Hematopoietic multipotent progenitor cell treated with erythropoietin and hydrocortisone succinate and interleukin-3 and kit ligand, for 8 days (in vitro differentiated cells): ENCODE measurements at places on chromosomes 16 and 17.

GRCh38 chr17:39271546-39271945 lies 45.8 kb upstream of the STAC2 start:
- no peak for DNase-seq

- no peak for DNase-seq
Measured at GRCh38 chr16:76197900-76198299, 79.3 kb upstream of the CNTNAP4 start.

DNA sequence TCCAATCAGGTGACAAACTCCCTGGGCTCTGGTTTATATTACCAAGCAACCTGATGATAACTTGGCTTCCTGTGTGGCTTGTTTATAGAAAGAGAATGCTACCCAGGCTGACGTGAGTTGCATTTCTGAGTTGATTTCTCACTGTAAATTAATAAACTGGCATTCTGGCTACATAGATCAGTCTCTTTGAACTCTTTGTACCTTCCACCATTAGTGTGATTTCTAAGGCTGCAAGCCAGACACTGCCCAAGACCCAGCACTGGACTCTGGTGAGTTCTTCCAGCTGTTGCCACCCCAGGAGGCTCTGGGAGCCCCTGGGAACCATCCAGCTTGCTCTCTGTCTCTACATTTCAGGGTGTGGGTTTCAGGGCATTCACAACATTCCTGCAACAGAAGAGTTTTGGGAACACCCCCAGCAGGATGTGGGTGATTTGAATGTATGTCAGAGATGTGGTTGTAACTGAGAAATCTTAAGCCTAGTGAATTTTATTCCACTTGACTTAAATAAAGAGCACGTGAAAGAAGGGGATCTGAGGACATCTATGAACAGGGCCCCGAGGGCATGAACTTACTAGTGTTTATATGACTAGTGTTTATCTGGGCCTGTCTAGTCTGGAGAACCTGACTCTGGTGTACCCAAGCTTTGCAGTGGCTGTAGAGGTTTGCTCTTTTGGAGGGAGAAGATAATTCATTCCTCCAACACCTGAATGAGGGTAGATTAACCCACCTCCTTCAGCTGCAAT lies 30.3 kb upstream of the LRRC37A start:
- peak; percentile 21 for DNase-seq

DNA sequence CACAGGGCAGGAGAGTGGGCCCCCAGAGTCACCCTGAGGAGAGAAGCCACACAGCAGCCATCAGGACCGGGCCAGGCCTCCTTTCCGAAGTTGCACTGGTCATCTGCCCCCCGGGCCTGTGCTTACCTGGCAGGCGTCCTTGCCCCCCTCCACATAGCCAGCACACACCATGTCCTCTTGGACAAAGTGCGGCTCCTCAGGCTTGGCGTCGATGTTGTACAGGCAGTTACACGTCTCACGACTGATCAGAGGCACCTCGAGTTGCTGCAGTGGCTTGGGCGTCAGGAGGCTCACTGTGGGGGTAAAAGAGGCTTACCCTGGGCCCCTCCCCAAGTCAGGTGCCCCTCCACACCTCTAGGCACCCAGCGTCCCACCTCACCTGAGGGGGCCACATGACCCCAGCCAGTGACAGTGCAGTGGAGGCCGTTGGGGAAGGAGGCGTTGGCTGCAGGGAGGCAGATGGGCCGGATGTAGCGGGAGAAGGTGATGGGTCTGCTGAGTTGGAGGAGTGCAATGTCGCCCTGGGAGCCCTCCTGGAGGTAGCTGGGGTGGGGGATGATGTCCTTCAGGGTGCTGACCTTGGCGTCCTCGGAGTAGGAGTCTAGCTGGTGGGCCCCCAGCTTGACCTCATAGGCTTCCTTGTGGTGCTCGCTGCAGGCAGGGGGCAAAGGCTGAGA lies 3.1 kb downstream of the PRSS8 start:
- DNase-seq, result no peak

DNA sequence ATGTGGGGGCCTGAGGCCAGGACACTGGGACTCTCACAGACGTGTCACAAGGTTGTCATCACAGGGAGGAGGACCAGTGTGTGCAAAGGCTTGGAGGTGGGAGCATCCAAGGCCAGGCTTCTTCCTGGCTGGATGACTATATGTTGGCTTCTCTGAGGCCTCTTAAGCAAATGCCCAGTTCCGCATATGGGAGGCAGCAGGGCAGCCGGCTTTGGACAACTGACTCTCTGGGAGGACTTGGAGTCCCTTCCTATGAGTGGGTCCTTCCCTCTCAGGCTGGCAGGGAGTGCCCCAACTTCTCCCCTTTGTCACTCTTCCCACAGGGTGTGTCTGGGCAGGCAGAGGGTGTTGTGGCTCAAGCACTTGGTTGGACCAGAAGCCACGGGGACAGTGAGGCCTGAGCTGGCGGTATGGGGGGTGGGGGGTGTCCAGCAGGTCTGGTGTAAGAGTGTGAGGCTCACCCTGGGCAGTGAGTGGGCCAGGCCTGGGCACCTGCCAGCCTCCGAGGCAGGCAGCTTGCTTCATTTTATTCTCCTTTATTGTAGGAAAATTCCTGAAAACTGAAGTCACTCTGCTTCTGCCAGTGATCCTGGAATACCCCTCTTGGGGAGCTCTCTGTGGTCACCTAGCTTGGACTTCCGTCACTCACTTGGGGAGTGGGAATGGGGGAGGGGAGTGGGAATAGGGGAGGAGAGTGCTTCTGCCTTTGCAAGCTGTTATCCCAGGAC lies 14.9 kb downstream of the ADGRG1 start:
- DNase-seq, result no peak

GRCh38 chr16:72889616-72890582 lies 158.0 kb downstream of the ZFHX3 start:
- no peak for DNase-seq

DNA sequence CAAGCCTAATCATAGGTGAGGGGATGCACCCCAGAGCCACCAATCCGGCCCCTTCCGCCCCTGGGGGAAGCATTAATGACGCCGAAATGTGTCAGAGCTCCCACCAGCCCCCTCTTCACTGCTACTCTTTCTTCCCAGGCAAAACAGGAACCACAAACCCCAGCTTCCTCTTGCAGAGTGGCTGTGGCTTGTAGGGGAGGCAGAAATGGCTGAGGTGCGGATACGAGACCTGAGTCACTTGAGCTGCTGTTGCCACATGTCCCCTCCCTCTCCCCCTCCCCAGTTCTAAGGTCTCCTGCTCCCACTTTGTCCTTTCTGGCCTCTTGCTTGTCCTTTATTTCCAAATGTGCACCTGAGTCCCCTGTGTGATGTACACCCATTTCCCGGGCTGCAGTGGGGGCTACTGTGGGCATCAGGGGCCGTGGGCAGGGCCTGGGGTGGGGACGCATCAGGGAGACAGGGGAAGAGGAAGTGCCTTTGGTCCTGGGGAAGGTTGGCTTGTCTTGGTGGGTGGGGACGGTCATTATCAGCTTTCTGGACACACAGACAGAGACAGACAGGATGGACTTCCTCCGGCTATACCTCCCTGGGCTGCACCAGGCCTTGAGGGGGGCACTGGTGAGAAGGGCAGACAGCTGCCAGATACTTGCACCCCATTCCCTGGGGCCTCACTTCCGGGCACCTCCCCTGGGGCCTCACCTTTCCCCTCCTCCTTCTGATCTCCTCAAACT lies at the start of gene APOBR:
APOBR (plus strand) TSS at position 523 of the 731 bp plus-strand sequence; CDS start at position 562, 39 bp downstream.
- peak; percentile 71 for DNase-seq

GRCh38 chr17:74757931-74758847 lies 9.8 kb downstream of the NHERF1 start:
- DNase-seq, result no peak

DNA sequence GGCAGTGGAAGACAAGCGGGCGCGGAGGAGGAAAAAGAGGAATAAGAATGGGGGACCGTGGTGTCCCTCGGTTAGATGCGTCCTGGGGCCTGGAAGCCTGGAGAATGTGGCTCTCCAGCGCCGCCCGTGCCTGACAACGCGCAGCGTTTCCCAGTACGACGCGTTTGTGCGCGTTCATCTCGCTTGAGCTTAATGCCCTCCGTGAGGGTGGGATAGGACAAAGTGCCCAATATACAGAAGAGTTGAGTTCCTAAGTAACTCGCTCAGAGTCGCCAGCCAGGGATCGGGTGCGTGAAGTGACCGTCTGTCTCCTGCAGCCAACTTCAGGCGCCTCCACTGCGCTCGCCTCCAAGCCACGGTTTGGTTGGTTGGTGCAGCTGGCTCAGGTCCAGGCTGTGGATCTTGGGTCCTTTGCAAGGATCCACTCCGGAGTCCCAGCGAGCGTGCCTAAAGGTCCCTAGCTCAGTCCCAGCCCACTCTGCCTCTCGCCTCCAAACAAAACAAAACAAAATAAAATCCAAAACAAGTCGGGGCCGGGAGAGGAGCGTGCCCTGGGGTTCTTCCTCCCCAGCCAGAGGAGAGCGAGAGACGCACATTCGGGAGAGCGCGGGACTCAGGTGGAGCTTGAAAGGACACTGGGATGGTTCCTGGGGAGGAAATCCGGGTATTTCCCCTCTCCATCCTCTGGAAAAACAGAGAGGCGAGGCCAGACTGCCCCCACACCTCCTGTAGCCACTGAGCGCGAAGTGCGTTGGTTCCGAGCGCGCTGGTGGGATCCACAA lies 974 bp downstream of the GALR2 start:
- DNase-seq, result peak; percentile 42

GRCh38 chr16:75264457-75264998 lies 13.1 kb upstream of the BCAR1 start:
- DNase-seq, result no peak

GRCh38 chr17:47810200-47810821 lies 11.3 kb downstream of the OSBPL7 start:
- peak; percentile 77 for DNase-seq

- no peak for DNase-seq
Measured at GRCh38 chr16:23055481-23055880, 93.8 kb downstream of the USP31 start.

GRCh38 chr17:67647482-67647881 lies 70.3 kb upstream of the NOL11 start:
- no peak for DNase-seq

DNA sequence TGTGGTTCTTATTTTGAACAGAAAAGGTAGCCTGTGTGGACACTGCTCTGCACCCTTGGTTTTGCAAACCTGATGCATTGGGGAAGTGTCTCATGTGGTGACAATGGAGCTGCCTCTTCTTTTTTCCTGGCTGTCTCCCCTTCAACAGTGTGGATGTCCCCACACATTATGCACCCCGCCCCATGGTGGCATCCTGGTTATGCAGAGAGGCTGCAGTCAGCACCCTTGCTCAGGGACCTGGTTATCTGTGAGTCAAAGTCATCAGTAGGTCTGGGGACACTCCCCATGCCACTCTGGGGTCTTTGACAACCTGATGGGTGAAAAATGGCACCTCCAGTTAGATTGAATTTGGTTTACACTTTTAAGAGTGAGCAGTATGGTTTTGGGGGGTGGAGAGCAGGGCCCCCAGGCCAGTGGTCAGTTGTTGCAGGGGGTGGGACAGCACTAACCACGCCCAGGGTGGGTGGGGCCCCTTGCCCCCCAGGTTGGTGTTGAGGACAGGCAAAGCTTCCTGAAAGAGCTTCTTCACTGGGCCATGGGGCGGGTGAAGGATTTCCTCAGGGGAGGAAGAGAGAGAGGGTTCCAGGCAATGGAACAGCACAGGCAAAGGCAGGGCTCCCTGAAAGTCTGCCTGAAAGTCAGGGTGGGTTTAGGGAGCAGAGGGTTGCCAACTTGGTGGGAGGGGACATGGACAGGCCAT lies 24.6 kb upstream of the KCNJ12 start:
- no peak for DNase-seq
